ENCODE measurements at places on chromosomes 2 and 18.

GRCh38 chr2:218396688-218397462, 2.8 kb upstream of the CTDSP1 start:
- H3K4me1 ChIP-seq = peaks cover 51% of the 10 kb centered on the region
- peak overlapping the region; percentile 99 for H3K27ac ChIP-seq
- H3K27me3 ChIP-seq = peaks cover 28% of the 10 kb centered on the region
- no peak for DNase-seq
- peaks cover 10% of the 10 kb centered on the region for H3K36me3 ChIP-seq
- H3K4me3 ChIP-seq = peak overlapping the region; percentile 97

- H3K4me3 ChIP-seq = no peak overlapping the region
- no peak for DNase-seq
- H3K4me1 ChIP-seq = peaks cover 9% of the 10 kb centered on the region
- no peaks in the 10 kb centered on the region for H3K27me3 ChIP-seq
- peaks cover 37% of the 10 kb centered on the region for H3K36me3 ChIP-seq
Observed at GRCh38 chr2:120979921-120980320, 244.3 kb downstream of the GLI2 start.

DNA sequence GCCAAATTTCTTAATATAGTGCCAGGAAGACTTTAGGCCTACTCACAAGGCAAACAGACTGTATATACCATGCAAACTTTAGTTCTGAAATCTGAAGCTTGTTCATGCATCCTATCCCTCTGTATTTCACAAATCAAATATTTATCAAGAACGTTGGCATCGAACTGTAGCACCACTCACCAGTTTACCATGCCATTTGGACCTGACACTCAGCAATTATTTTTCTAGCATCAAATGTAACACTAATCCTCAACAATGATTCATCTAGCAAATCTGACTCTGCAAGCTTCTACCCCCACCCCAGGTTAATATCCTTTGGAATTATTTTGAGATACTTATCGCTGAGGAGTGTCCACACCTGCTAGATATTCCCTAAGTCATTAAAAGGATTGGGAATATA, 1506.6 kb downstream of the LRP1B start:
- no peak overlapping the region for H3K4me3 ChIP-seq
- no peaks in the 10 kb centered on the region for H3K36me3 ChIP-seq

DNA sequence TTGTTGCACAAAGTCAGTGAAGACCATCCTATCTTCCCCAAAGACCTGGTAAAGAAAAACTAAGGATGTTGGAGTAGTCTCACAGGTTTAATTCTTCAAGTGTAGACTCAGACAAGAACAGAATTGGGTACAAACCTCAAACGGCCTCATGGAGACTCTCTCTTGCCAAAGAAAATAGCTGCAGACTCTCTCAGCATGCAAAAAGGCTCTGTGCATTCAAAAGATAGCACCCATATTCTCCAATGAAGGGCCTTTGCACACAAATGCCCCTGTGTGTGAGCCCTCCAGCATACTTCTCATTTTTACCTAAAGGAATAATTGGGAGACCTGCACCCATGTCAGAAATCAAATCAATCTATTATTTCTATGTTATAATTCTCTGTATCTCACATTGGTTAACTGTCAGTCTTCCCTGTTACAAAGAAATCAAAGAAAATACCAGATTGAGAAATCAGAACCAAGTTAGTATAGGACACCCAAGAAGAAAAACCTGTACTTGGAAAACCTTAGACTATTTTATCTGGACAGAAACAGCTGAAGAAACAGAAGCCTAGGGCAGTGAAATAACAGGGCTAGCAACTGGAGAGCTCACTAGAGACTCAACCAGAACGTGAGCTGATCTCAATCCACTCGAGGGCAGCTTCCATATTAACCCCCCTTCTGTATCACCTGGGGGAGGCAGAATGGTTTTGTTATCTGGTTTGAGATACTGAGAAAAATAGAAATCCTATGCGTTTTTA, 134.7 kb upstream of the DNAJC10 start:
- DNase-seq = no peak
- no peaks in the 10 kb centered on the region for H3K27me3 ChIP-seq
- no peaks in the 10 kb centered on the region for H3K4me1 ChIP-seq
- no peaks in the 10 kb centered on the region for H3K36me3 ChIP-seq
- no peak overlapping the region for H3K4me3 ChIP-seq

GRCh38 chr2:27033253-27033852, 588 bp downstream of the TMEM214 start:
- H3K4me1 ChIP-seq = peaks cover 15% of the 10 kb centered on the region
- DNase-seq = no peak
- peaks cover 37% of the 10 kb centered on the region for H3K36me3 ChIP-seq
- no peaks in the 10 kb centered on the region for H3K27me3 ChIP-seq
- peak overlapping the region; percentile 36 for H3K27ac ChIP-seq

DNA sequence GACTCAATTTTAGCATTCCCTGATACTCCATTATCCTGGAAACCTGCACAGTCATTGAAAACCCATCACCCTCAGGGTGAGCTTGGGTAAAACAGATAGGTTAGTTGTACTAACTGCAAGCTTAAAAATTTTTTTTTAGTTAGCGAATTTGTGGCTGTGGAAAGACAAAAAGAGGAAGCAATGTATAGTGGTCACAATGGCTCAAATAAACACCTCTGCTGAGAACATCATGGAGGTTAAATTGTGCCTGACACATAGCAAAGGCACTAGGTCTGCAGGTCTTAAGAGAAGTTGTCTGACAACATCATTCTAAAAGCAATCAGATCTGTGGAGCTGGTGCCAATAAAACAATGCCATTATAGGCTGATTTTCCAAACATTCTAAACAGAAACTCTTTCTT, 84.4 kb upstream of the CAVIN2 start:
- H3K4me3 ChIP-seq = no peak overlapping the region
- DNase-seq = no peak
- no peaks in the 10 kb centered on the region for H3K36me3 ChIP-seq
- H3K27ac ChIP-seq = no peak overlapping the region
- no peaks in the 10 kb centered on the region for H3K4me1 ChIP-seq
- H3K27me3 ChIP-seq = no peaks in the 10 kb centered on the region

- H3K27ac ChIP-seq = no peak overlapping the region
- no peaks in the 10 kb centered on the region for H3K36me3 ChIP-seq
- no peak overlapping the region for H3K4me3 ChIP-seq
- no peaks in the 10 kb centered on the region for H3K27me3 ChIP-seq
Observed at GRCh38 chr2:36044411-36044810, 311.2 kb upstream of the CRIM1 start.

- DNase-seq = no peak
- H3K27me3 ChIP-seq = no peaks in the 10 kb centered on the region
- H3K4me1 ChIP-seq = no peaks in the 10 kb centered on the region
- H3K36me3 ChIP-seq = no peaks in the 10 kb centered on the region
Observed at GRCh38 chr2:160984426-160985077, 175.7 kb upstream of the TANK start.
